ENCODE measurements at places on chromosomes 6 and 20.

GRCh38 chr6:62978920-62979319 is 232.3 kb upstream of the FKBP1C start:
- no peak for DNase-seq

DNA sequence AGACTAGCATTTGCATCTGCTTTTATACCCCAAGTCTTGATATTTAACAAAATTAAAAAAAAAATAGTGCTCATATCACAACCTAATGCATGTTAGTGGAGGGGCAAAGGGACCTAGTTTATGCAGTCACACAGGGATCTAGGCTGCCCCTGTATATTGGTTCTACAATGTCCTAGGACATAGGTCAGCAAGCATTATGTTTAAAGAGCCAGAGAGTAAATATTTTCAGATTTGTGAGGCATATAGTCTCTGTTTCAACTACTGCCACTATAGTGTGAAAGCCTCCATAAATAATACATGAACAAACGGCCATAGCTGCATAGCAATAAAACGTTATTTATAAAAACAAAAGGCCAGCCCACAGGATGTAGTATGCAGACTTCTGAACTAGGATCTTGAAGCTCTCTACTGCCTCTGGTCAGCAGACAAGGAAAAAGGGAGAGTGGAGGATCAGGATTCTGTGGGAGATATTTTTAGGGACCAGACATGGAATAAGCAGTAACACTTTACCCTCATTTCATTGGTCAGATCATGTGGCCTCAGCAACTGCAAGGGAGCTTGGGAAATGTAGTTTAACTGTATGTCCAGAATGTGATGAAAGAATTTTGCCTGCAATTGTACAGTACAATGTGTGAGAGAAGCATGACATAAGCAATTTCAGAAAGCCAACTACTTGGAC is 414.2 kb upstream of the SPTLC3 start:
- no peak for DNase-seq

- DNase-seq: no peak
Measured at GRCh38 chr6:151869787-151870186, 62.3 kb downstream of the ESR1 start.

DNA sequence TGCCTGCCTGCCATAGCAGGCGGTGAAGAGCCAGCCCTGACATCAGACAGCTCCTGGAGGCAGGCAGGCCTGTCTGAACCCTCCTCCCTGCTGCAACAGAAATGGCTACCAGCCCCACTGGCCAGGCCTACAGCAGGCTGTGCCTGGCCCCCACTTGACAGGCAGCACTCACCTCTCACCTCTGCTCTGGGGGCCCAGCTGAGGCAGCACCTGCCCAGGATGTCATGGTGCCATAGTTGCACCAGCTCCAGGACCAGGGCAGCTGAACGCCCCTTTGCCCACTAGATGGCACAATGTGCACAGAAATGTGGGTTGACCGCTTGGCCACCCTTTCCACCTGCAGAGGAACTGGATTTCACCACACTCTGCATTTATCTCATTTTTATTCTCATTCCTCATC is 30.6 kb downstream of the MRPL14 start:
- DNase-seq: peak; percentile 57

DNA sequence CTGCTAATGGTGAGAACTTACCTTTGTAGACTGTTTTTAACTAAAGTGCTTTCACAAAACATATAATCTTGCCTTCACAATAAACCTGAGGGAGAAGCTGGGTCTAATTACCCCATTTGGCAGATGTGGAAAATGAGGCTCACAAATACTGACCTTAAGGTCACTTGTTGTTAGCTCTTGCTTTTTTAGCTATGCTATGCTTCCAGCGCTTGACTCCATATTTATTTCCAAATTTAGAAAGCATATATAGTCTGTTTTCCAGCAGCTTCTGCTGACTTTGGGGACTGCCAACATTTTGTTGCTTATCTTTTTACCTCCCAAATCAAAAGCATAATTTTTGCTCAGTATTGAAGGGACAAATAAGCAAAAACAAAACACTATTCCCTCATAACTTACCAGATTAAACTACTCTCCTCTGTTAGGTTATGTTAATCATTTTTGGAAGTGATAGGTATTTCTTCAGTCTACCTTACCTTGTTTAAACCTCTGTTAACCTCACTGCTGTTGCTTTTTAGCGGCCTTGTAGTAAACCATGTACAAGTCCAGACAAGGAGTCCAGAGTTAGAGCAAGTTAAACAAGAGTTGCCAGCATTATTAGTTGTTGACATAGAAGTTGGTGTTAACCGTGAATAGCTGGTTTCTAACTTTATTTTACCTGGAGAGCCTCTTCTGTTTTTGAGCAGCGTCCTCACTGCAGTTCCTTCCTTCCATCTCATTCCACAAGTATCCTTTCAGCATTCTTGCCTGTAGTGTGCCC is 4.9 kb upstream of the BTBD3 start:
- DNase-seq: no peak

DNA sequence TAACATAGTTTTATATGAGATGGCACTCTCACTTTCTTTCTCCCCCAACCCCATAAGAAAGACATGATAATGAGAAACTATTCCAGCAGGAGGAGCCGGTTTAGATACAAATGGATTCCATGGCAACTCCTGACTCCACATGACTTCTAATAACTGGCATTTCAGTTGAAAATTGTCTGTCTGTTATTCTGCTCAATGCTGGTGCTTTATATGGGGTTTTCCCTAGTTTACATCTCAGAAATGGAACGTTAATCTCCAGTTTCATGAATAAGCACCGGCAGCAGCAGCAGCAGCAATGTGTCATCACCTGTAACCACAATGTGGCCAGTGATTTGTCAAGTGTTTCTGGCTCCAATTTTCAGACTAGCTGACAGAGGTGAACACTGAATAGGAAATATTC is 8.0 kb upstream of the SIM1 start:
- DNase-seq: no peak

- DNase-seq: no peak
Measured at GRCh38 chr6:142756215-142756630, 188.8 kb downstream of the HIVEP2 start.

DNA sequence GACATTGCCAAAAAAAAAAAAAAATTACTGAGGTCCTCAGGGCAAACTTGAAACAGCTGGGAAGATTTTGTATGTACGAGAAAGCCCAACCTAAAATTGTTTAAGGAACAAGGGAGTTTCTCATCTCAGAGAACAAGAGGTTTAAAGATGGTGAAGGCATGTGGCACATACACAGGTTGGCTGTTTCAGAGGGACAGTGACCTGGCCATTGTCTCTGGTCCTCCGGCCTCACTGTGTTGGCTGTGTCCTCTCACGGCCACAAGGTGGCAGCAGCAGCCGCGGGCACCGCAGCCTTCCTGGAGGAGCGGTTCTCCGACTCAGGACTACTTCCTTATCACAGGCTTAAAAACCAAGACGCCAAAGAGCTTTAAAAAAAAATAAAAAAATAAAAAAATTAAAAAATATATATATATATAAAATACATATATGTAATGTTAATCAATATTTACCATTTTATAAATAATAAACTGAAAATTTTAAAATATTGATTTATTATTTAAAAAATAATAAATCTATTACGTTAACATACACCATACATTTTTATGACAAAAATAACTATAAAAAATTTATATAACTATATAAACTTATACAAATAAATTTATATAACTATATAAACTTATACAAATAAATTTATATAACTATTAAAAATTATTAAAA is 52.8 kb downstream of the GTF2H5 start:
- peak; percentile 58 for DNase-seq

DNA sequence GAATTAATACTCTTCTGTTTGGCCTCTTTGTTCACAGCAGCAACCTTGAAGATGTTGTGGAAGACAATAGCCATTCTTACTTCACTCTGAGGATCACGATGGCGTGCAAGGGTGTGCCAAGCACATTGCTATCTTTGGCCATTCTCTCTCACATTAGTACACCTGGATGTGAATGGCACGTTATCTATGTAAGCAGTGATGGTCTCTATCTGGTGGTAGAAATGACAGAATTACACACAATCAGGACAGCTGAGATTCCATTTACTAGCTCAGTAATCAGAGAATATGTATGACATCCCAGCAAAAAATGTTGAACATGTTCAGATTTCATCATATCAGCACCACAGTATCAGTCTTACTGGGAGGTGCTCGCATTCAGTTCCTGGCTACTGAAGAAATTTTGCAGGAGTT is 116.2 kb downstream of the LCA5 start:
- DNase-seq: no peak

- no peak for DNase-seq
Measured at GRCh38 chr20:57653546-57653900, 33.3 kb upstream of the ZBP1 start.

DNA sequence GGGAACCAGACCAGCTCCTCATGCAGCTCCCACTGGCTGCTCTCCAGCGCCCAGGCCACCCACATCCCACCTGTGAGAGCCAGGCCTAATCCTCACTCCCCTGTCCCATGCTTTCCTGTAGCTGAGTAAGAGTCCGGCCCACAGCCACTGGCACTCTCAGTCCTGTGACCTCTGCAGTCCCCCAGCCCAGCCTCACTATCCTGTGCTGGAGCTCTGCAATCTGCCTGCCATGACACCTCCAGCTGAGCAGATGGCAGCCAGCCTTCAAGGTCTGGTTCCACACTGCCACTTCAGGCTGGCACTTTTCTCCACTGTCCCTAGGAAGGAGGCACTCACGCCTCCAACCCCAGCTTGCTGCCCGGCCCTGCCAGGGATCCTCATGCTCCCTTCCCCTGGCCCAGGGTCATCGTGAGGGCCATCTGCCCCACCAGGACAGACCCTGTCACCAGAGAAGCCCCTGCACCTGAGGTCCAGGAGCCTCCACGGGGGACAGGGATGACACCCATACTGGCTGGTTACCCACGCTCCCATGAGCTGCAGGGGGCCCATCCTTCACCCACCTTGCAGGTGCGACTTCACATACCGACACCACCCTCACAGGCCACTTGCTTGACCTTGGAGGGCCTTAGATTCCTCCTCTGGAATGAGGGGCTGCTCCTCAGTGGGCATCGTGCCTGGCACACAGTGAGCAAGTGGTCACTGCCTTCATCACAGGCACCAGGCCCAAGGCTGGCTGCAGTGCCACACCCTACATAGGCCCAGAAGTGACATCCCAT is 100.1 kb downstream of the ASXL1 start:
- no peak for DNase-seq

GRCh38 chr20:49426873-49427272 is 55.6 kb downstream of the KCNB1 start:
- DNase-seq: no peak

- DNase-seq: no peak
Measured at GRCh38 chr20:51811042-51811355, 8.7 kb upstream of the SALL4 start.

DNA sequence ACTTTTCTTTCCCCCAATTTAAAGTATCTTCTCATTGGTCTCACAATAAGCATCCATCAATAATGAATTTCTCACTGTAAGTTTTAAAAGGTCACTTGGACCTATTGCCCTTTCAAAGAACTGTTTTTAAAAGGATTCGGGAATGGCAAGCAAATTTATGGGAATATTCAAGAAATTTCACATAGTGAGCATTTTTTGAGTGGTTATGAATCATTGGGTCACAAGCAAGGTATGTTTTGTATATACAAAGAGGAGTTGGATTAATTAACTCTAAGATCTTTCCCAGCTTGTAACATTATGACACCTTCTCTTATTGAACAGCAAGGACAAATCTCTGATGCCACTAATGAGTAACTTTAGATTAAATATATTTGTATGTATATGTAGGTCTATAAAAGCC is 165.0 kb downstream of the MOXD1 start:
- DNase-seq: no peak

- DNase-seq: no peak
Measured at GRCh38 chr6:79869184-79869583, 78.2 kb downstream of the ELOVL4 start.

- no peak for DNase-seq
Measured at GRCh38 chr6:87902383-87902782, 145.3 kb upstream of the SPACA1 start.
